ENCODE measurements at places on chromosomes 4 and X.

- DNase-seq, result peak; percentile 10
Observed at GRCh38 chr4:74431113-74431826, 13.7 kb upstream of the AREG start.

GRCh38 chr4:89203902-89204301, 92.6 kb downstream of the TIGD2 start:
- DNase-seq, result no peak

- DNase-seq, result no peak
Observed at GRCh38 chr4:152817331-152817730, 37.6 kb downstream of the ARFIP1 start.

- no peak for DNase-seq
Observed at GRCh38 chrX:25206778-25207177, 191.0 kb upstream of the ARX start.

DNA sequence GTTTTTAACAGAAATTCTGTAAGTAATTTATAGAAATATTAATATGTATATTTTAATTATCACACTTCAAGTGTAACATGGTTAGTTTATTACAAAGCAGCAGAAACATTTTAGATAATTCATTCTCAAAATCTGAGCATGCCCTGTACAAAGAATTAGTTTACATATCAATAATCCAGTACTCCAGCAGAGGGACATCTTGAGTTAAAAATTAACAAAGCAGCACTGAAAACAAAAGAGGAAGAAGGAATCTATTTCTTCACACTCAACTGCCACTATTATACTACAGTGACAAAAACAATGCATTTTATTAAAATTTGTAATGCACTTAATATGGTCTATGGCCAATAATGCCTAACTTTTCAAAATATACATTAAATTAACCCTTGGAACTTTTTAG, 179.1 kb upstream of the KLHL4 start:
- DNase-seq, result no peak

Data from erythroblast (primary cell).